NCI-H345 (cell line): ENCODE measurements at places on chromosomes 11 and 22.

DNA sequence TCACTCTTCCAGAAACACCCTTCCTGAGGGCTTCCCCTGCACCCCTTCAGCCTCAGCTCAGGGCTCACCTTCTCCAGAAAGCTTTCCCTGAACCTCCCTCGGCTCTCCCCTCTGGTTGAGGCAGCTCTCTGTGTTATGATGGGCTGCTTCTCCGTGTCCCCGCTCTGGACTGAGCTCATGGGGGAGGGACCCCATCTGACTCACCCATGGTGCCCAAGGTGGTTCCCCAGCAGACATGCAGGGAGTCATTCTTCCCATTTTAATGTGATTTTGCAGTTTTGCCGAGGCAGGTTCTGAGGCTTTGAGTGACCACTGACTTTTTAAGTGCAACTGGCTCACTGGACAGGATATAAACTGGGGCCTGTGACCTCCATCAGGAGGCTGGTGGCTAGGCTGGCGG, 495.1 kb downstream of the TBC1D22A start:
- DNase-seq, result no peak

- no peak for DNase-seq
Measured at GRCh38 chr11:111939836-111940604, 2.9 kb downstream of the DIXDC1 start.

DNA sequence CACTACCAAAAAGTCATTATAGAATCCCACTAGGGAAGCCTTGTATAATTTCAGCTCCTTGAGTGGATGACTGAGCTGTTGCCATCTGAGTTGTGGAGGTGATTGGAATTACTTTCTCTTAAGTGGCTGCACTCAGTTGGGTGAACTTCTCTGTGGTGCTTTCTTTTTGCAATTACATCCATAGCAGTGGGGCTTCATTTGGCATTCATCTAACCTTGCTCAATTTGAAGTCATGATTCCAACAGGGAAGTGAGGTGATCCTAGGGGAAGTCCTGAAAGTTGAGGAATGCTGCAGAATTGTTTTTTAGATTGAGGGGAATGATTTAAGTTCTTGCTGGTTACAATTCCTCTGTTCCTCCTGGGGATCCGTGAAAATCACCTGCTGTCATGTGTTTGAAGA, 39.6 kb downstream of the ARHGAP42 start:
- DNase-seq, result no peak

- DNase-seq, result no peak
Measured at GRCh38 chr11:98630736-98631135, 390.0 kb upstream of the CNTN5 start.

DNA sequence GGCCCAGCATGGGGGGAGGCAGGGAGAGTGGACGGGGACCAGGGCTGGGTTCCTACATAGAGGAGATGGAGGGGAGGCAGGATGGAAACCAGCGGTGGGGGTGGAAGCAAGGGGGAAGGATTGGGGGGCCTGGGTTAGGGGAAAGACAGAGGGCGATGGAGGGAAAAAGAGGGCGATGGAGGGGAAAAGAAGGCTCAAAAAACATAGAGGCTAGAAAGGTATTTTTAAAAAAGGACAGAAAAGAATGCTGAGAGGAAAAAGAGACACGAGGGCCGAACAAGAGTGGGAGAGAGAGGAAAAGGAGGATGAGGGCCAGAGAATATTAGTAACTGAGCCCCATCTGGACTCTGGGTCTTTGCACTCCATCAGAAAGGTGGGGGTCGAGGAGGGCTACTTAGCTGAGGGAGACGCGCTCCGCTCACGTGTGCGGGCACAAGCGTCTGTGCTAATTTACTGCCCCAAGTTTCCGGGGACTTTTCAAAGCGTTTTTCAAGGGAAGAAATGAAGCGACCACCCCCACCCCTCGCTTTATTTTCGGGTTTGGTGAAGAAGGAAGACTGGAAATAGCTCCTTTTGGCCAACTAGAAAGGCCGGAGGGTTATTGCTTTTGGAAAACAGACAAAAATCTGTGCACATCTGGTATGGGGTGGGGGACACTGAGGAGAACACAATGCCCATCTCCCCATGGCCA, 14.5 kb downstream of the PAX6 start:
- DNase-seq, result no peak

- no peak for DNase-seq
Measured at GRCh38 chr11:15027011-15027410, 46.4 kb upstream of the CALCB start.

- no peak for DNase-seq
Measured at GRCh38 chr11:82843057-82843795, 57.0 kb downstream of the PRCP start.

DNA sequence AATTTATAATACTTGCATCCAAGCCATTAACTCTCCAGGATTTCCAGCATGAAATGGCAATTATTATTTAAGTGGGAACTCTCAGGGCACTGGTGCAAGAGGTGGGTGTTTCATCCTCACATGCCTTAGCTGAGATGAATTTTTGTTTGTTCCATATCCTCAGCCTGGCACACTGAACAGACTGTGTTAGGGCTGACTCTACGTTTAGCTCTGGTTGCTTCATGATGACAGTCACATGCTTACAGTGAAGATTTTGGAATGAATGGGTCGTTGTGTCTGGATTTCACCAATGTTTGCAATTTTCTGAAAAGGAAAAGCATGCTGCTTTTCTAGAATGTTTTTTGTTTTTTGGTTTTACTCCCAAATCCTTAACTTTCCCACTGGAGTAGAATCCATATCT, 246.6 kb downstream of the INSC start:
- DNase-seq, result no peak

GRCh38 chr11:130940706-130941105, 24.4 kb upstream of the SNX19 start:
- no peak for DNase-seq

- DNase-seq, result no peak
Measured at GRCh38 chr22:39426380-39427043, 26.9 kb downstream of the TAB1 start.

DNA sequence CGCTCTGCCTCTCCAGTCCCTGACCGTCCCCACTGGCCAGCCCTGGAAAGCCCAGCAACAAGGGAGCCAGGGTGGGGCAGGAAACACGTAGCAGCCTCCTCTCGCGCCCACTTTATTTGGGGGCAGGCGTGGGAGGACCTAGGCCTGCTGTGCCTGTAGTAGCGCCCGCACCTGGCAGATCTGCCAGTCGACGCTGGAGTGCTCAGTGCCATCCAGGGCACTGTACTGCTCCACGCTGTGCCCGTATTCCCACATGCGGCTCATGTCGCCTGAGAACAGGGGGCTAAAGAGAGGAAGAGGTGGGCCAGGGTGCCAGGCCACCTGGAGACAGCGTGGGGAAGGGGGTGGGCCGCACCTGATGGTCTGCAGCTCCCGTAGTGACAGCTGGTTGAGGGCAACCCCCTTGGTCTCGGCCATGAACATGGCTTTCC, 17.0 kb upstream of the DRICH1 start:
- no peak for DNase-seq

DNA sequence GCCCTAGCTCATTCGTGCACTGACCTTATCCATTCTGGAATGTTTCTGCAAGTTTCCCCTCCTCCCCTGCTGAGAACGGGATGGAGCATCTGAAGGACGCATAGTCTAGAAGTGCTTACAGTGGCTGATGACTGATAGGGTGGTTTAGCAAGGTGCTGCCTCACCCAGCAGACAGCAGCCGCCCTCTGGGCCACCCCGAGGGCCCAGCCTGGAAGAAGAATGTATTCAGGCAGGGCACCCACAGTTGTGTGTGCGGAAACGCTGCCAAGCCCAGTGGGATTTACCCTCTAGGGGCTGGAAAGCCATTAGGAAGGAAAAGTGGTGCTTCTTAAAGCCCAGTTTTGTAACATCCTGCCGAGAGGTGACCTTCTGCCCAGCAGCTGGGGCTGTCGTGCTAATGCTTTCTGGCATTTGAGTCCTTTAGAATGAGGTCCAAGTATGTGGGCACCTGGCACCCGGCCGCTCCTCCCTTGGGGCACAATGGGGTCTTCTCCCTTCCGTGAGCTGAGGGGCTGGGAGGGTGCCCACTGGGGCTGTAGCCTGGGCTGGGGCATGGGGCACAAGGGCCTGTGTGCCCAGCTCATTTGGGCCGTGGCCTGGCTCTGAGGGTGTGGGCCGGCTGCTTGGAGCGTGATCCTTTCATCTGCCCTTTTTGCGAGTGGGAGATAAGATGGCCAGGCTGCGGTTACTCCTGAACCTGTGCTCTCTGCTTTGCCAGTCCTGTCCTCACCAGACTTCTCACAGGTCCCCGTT, 14.4 kb downstream of the FBLN1 start:
- no peak for DNase-seq

GRCh38 chr11:129394709-129395108, 19.1 kb downstream of the BARX2 start:
- no peak for DNase-seq

DNA sequence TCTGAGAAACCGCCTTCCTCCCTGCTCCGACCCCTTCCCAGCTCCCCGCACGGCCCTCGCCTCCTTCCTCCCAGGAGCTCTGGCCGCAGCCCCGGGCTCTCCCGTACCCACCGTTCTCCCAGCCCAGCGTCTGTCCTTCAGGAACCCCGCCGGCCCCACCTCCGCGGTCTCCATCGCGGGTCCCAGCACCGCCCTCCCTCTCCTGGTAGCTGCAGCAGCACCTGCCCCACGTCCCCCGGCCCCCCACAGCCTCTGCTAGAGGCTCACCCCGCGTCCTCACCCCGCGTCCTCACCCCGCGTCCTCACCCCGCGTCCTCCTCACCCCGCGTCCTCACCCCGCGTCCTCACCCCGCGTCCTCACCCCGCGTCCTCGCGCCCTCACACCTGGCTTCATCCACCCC, 85.9 kb downstream of the WNT7B start:
- no peak for DNase-seq

DNA sequence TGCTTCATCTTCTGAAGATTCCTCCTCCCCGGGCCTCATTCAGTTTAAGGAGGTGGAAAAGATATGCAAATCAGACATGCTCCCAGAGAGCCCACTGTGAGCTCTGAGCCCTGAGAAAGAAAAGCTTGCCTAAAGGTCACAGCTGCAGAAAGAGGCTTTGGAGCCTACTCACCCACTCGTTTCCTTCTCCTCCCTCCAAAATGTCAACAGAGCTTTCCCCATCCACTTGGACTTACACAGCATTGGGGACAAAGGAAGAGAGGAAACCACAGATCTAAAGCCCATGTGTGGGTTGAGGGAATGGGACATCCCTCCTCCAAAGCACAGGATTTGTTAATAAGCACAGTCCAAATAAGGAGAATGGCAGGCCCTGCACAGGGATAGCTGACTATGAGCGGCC, 158.4 kb downstream of the ETS1 start:
- DNase-seq, result no peak
